ENCODE measurements at places on chromosomes 5 and 9. TPM values are rescaled to one million over a fixed set of nuclear protein-coding genes. Genes with fewer than 3 reads are reported as not detected.

DNA sequence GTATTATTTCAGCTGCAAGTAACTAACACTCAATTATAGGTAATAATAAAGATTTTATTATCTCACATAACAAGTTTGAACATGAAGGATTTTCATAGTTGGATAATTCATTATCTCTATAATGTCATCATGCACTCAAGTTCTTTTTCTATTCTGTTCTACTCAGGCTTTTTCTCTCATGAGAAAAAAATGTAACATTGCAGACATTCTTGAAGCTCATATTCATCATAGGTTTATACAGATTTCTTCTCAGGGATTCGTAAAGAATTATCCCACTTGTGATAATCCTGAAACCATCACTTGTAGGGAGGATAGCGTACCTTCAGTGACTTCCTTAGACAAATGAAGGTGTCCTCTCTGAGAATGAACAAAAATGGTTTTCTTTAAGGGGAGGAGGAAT, 150.3 kb downstream of the XRCC4 start:
- no peak for DNase-seq

Gene ADCY2
- total RNA-seq, result not detected

Gene DAPK1
- 2.0 TPM for total RNA-seq

GRCh38 chr5:119651486-119651885, 22.1 kb downstream of the FAM170A start:
- no peak for DNase-seq

Gene TAL2
- not detected for total RNA-seq

- DNase-seq, result no peak
Measured at GRCh38 chr5:61048534-61048933, 103.5 kb downstream of the NDUFAF2 start.
